ENCODE measurements at places on chromosomes 12 and 14.

DNA sequence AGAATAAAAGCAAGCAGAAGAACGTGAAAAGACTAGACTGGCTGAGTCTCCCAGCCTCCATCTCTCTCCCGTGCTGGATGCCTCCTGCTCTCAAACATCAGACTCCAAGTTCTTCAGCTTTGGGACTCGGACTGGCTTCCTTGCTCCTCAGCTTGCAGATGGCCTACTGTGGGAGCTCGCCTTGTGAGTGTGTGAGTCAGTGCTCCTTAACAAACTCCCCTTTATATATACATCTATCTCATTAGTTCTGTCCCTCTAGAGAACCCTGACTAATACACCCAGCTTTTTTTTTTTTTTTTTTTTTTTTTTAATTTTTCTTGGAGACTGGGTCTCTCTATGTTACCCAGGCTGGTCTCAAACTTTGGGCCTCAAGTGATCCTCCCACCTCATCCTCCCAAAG, 46.9 kb downstream of the ACTN1 start:
- DNase-seq: peak; percentile 60

GRCh38 chr12:114826244-114826643, 142.3 kb upstream of the TBX3 start:
- no peak for DNase-seq

DNA sequence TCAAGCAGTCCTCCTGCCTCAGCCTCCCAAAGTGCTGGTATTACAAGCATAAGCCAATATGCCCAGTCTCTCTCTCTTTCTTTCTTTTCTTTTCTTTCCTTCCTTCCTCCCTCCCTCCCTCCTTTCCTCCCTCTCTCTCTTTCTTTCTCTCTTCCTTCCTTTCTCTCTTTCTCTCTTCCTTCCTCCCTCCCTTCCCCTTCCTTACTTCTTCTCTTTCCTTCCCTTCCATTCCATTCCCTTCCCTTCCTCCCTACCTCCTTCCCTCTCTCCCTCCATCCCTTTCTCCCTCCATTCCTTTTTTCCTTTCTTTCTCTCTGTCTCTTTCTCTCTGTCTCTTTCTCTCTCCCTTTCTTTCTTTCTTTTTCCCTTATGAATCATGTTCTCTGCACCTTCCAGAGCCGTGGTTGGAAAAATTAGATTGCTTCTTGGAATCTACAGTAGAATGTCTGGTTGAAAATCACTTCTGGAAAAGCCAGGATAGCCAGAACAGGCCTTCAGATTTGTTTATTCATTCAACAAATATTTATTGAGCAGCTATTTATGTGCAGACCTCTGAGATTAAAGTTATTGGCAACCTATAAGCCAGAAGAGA, 68.4 kb upstream of the ARHGAP5 start:
- DNase-seq: no peak

DNA sequence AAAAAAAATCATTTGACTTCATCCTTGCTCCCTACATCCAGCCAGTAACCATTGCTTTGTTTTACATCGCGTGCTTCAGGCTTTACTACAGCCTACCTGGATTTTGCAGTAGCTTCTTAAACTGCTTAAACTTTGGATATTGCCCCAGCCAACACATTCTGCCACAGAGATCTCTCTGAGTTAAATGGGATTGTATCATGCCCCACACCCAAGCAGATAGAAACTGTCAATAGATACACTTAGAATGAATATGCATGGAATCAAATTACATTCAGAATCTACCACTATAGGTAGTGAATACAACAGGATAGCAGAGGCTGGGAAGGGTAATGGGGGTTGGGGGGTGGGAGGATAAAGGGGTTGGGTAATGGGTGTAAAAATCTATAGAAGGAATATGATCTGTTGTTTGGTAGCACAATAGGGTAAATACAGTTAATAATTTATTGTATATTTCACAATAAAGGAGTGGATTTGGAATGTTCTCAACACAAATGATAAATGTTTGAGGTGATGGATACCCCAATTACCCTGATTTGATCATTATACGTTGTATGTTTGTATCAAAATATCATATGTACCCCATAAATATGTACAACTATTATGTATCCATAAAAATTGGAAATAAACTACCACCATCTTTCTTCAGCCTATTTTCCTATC, 2.7 kb upstream of the MYRFL start:
- DNase-seq: no peak

DNA sequence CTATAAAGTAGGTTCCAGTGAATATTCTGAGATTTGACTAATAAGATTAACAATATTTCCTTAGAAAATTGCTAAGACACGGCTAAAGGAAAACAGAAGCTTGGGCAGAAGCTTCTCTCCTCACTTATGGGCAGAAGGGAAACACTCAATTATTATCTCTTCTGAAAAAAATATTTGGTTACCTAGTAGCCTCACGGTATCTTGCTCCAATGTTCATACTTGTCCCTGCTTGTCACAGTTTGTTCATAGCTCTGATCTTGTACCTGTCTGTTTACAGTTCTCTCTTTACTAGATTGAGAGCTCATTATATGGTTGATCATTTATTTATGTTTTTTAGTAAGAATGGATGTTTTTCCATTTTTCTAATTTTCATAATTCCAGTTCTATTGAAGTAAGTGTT, 458.0 kb upstream of the ATP2B1 start:
- DNase-seq: no peak

- DNase-seq: peak; percentile 79
Measured at GRCh38 chr12:20368114-20368650, at the start of gene PDE3A. Gene PDE3A, plus strand, starts transcription at chr12:20368537. Its CDS starts 748 bp downstream, at chr12:20369285.

- no peak for DNase-seq
Measured at GRCh38 chr12:107657621-107658020, 28.0 kb upstream of the PWP1 start.

- DNase-seq: no peak
Measured at GRCh38 chr14:24086193-24086955, 7.7 kb upstream of the PCK2 start.

- no peak for DNase-seq
Measured at GRCh38 chr14:63991833-63992232, 139.0 kb downstream of the SYNE2 start.

DNA sequence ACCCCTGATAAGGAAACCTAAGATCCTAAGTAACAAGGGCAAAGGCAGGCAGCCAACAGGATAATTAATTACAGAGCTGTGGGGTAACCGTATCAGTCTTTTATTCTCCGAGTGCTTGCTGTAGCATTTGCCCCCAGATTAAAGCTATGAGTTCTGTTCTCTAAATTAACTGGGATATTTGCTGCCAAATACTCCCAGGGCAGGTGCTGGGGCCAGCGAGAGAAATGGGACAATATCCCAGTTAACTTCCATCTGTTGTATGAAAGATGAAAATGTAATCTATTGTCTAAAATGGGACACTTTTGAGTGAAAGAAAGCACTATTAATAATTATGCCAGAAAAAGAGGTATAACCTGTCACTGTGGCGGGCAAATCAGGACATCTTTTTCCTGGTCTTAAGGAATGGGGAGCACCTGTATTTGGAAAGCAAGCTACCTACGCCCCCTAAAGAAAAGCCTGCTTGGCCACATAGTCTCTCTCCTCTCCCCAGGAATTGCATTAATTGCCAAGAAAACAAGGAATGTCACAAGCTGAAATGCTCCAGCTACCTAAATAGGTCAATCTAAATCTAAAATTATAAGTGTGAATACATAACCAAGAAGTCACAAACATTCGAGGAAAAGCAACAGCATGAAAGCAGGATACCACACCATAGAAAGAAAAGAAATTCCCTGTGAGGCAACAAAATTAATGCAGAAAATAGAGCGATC, 26.7 kb upstream of the CFAP54 start:
- no peak for DNase-seq

DNA sequence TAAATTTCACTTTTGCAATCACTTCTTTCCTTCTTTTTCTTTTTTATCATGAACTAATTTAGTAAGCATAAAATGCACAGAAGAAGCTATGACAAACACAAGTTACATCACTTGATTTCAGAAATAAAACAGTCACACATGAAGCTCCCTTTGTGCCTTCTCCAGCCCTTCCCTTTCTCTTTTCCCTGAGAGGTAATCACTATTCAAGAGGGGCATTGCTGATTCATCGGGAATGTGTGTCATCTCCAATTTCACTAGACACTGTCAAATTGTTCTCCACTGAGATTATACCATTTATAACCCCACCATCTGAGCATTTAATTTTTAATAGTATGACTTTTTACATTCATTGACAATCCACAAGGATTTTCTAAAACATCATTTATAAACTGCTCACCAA, 91.6 kb upstream of the PTPRQ start:
- peak; percentile 10 for DNase-seq

DNA sequence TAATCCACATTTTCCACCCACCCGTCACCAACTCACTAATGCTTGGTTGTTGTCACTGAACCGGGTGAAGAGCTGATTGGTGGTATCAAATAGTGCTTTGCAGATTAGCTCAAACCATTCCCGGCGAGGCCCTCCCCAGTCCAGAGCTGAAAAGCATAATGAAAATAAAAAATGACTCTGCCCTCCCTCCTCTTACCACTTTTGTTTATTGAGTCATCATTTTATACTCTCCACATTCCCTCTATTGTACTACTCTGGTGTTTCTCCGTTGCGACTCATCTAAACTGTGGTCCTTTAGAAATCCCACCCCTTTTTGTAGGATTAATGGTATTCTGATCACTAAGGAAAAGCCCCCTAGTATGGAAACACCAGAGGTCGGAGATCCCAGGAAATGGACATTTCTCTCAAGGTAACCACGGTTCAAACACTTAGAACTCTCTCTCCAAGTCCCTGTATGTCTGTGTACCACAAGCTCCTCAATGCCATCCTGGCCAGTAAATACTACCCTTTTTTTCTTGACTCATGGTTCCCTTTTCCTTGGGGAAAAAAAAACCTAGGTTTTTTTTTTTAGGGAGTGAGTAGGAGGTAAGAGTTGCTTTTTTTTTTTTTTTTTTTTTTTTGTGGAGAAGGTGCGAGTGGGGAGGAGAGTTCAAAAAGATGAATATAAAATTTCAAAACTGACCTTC, 42.0 kb downstream of the AREL1 start:
- peak; percentile 74 for DNase-seq

Measured in amniotic epithelial cell (primary cell).